ENCODE measurements at places on chromosomes 3 and 15.

DNA sequence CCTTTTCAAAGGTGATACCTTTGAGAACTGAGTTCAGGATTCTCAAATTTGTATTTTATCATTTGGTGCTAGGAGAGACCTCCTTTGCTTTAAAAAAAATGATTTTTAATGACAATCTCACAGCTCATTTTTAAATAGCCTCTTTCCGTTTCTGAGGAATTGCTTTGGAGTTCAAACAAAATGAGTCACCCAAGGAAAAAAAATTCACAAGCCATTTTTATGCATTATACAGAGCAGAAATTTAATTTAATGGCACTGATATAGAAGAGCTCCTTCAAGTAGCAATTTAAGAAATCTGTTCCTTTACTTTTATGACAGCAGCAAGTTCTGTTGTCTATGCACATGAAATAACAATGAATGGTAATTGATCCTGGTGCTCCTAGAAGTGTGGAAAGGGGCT, 337.9 kb upstream of the KCNMB2 start:
- peak; percentile 56 for DNase-seq

DNA sequence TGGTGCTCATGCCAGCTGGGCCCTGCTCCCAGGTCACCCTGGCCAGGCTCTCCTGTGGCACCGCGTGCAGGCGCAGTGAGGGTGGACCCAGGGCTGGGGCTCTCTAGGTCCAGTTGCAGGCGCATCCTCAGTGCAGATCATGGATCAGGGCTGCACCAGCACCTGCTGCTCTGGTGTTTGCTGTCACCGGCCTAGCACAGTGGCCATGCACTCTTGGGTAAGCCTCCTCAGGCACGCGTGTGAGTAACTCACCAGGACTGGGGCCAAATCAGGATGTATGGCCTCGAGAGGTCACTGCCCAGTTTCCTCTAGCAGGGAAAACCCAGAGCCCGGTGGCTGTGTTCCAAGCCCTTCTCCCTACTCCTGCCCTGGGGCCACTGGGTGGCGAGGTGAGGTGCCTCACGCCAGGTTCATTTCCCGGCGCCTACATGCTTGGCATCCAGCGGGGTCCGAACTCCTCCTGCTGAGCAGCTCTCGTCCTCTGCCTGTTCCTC, 45.5 kb upstream of the SLC41A3 start:
- DNase-seq, result no peak

DNA sequence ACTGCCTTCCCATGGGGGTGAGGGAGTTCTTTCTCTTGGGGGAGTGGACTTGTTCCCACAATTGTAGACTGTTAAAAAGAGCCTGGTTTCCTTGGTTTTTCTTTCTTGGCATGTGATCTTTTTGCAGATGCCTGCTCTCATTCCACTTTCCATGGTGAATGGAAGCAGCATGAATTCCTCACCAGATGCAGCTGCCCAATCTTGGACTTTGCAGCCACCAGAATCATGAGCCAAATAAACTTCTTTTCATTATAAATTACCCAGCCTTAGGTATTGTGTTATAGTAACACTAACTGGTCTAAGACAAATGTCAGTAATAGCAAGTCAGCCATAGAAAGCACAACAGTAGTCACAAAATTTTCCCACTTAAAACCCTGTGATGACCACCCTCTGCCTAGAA, 260.5 kb upstream of the THBS1 start:
- no peak for DNase-seq

- no peak for DNase-seq
Observed at GRCh38 chr15:75753145-75753544, 40.5 kb upstream of the CSPG4 start.

DNA sequence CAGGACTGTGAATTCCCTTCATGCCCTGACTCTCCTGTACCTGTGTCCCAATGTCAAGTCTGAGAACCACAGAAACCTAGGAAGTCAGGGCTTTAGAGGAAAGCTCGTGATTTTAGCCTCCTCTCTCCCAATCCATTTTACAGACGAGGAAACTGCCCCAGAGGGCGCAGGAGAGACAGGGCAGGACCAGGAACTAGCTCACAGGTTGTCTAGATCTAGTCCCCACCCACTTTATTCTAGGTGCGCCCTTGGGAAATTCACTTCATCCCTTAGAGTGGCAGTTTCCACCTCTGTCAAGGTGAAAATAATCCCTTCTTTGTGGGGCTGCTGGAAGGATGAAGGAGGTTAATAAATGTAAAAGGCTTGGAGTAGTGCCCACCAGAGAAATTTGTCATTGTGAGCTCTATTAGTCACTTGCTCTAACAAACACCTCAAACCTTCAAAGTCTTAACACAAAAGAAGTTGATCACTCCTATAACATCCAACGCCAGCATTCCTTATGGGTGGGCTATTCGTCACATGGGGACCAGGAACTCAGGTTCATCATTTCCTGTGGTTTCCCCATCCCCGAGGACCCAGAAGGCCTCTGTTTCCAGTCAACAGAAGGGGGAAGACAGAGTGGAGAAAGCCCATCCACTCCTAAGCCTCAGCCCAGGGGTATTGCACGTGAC, 282.3 kb downstream of the XXYLT1 start:
- no peak for DNase-seq

DNA sequence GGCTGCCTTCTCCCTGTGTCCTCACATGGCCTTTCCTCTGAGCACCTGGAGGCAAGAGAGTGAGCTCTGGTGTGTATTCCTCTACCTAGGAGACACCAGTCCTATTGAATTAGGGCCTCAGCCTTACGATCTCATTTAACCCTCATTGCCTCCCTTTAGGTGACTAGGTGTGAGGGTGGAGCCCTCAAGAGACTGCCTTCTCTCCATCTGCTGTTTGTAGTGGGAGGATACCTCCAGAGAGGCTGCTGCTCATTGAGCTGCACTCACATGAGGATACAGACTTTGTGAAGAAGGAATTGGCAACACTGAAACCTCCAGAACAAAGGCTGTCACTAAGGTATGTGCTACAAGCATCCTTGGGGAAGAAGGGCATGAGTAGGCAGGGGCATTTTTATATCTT, at the start of gene CCR8:
CCR8 (plus strand) TSS at position 217 of the 400 bp plus-strand sequence. CDS start 2,623 bp downstream, outside the sequence.
- DNase-seq, result no peak

- DNase-seq, result no peak
Observed at GRCh38 chr3:107989661-107990060, 101.2 kb downstream of the CD47 start.

- no peak for DNase-seq
Observed at GRCh38 chr3:162641317-162641716, 1144.7 kb downstream of the OTOL1 start.

DNA sequence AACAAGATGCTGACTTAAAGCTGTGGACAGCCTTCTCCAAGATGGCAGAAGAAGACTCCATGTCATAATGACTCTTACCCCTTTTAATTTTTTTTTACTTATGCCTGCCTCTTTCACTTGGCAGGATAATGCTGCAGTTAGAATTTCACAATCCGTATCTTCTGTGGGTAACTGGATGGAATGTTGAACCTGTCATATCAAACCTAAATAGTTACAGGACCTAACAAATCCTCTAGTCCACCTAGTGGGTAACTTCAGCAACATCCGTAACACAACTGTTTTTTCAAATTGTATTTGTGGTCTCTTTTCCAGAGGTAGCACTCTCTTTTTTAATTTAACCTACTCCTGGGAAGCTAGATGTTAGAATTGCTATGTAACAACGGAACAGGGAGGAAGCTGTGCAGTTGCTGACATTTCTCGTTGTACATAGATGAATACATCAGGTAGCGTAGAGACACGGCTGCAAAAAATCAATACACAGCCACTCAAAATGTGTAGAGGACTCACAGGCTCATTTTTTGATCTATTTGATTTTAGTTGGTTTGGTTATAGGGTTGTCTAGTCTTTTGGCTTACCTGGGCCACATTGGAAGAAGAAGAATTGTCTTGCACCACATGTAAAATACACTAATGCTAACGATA, 43.9 kb upstream of the TRPM1 start:
- no peak for DNase-seq

DNA sequence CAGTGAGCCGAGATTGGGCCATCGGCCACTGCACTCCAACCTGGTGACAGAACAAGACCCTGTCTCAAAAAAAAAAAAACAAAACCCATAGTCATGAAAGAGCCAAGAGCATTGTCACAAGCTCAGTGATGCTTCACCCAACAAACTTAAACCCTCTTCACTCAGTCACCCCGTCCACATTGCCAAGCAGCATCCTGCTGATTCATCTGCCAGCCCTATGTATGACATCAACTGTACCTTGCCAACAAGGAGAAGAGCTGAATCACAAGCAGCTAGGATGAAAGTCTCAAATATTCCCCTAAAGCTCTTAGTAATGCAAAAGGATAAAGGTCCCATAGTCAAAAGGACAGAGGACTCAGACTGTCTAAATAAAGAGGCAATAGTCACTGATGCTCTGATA, 90.0 kb downstream of the ANO10 start:
- no peak for DNase-seq

GRCh38 chr3:42397644-42398043, 12.8 kb downstream of the LYZL4 start:
- no peak for DNase-seq

- no peak for DNase-seq
Observed at GRCh38 chr15:31147456-31147855, 45.9 kb upstream of the TRPM1 start.

DNA sequence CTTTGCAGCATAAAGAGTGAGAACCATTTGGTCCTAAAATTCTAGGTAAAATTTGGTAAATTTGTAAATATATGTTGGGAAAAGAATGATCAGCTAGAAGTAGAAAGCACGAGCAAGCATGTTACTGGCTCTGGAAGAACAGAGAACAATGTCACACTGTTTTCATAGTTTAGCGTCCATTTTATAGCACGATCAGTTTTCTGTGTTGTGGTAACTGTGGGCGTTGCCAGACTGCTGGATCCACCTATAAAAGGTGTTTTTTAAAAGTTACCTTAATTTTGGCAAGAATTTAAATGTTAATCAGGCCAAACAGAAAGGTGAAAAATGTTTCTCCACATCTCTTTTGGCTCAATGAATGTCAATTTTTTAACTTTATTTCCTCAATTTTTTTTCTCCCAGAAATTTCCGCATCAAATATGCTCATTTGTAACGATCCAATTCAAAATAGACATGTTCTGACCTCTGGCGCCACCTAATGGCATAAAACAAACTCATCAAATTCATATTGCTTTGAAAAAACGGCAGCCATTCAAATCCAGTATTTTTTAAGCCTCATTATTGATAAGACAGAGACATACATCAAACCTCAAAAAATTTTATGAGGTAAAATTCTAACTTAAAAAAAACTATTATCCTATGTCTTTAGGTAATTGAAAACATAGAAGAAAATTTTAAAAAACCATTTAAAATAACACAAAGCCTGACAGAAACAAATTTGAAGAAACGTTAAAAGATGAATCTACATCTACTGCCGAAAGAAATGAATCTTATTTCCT, 5.5 kb upstream of the GP5 start:
- DNase-seq, result peak; percentile 61

DNA sequence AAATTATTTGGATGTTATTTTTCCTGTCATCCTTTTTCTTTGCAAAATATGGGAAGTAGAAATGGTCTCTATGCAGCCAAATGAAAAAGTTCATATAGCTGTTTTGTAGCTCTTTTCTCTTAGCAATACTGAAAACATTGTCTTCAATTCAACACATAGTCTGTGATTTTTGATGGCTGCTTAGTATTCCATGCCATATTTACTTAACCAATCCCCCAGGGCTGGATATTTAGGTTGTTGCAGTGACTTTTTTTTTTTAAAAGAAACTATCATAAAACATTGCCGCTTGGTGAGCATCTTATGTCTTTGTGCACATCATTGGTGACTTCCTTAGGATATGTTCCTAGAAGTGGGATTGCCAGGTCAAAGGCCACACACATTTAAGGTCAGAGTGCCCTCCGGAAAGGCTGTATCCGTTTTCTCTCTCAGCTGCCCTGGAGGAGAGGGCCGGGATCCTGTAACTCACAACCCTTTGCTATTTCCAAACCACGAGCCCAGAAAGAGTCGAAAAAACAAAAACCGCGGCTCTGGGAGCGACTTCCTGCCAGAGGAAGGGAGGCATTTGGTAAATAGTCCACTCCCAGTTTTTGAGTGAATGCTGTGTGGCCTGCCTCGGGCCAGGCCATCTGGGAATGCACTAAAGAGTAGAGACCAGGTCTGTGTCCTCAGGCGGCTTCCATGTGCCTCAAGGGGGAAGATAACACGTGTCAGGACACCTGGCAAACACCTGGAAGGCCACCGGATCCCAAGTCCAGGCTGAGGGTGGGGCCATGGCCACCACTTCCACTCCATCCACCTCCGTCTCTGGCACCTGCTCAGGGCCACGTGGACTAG, 41.9 kb downstream of the SMAD6 start:
- DNase-seq, result no peak

DNA sequence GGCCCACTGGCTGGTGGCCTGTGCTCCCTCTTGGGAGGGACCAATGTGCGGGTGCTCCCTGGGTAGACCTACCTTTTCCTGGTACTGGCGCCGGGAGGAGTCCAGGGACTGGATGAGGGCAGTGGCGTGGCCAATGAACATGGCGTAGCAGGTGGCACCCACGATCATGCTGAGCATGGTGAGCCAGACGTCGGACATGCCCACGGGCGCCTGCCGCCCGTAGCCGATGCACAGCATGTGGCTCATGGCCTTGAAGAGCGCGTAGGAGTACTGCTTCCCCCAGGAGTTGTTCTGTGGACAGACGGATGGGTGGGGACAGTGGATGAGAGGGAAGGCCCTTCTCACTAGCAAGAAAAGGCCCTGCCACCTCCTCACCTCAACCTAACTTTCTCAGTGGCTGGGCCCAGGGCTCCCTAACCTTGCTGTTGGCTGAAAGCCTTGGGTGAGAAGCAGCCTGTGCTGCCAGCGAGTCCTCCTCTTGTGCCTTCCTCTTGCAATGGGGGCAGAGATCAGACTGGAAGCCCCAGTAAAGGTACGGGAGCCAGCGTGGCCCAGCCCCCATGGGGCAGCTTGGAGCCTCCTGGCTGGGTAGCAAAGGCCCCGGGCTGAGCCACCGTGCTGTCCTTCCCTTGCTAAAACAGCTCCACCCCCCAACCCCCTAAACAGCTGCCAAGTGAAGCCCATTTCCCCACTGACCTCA, 39.1 kb downstream of the HCN4 start:
- DNase-seq, result no peak

- no peak for DNase-seq
Observed at GRCh38 chr15:51218299-51218938, 120.0 kb downstream of the CYP19A1 start.

DNA sequence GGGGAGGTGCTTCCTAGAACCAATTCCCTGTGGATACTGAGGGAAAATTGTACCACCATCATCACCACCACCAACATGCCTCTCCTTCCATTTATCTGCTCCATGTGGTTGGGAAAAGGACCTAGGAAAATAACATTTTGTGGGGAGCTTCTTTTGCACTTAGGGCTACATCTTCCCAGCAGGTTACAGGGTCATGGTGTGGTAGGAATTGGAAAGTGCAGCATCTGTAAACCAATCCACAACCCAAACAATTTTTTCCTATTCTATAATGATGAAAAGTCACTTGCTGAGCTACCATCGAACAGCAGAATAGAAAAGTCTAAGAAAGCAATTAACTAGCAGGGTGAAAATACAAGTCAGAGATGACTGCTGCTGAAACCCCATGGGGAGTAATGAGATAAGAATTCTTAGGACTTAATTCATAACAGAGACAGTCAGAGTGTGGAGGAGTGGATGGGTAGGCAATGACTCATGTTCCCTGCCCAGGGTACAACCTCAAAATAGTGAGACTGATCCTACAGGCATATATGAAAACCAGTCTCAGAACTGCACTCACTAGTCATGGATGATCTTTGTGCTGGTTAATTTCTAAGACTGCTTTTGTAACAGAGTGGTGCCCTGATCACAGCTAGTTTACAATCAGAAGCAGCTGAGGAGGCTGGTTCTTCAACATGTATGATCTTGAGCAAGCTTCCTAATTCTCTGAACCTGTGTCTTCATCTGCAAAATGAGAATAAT, 38.1 kb upstream of the LEKR1 start:
- DNase-seq, result no peak
